ENCODE measurements at places on chromosomes 2 and 18.

DNA sequence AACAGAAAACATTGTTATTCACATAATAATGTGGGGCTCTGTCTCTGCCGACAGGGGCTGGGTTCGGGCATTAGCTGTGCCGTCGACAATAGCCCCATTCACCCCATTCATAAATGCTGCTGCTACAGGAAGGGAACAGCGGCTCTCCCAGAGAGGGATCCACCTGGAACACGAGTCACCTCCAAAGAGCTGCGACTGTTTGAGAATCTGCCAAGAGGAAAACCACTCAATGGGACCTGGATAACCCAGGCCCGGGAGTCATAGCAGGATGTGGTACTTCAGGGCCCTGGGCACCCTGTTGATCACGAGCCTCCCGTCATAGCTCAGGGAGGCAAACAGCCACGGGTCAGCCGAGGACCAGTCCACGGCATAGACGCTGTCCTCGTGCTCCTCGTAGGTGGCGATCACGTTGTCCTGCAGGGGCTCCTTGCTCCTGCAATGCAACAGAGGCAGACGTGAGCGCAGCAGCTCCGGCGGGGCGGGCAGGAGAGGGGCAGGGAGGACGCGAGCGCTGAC is 188.5 kb downstream of the EIPR1 start:
- DNase-seq, result no peak

GRCh38 chr2:202418027-202418426 is 41.9 kb downstream of the BMPR2 start:
- DNase-seq, result no peak

DNA sequence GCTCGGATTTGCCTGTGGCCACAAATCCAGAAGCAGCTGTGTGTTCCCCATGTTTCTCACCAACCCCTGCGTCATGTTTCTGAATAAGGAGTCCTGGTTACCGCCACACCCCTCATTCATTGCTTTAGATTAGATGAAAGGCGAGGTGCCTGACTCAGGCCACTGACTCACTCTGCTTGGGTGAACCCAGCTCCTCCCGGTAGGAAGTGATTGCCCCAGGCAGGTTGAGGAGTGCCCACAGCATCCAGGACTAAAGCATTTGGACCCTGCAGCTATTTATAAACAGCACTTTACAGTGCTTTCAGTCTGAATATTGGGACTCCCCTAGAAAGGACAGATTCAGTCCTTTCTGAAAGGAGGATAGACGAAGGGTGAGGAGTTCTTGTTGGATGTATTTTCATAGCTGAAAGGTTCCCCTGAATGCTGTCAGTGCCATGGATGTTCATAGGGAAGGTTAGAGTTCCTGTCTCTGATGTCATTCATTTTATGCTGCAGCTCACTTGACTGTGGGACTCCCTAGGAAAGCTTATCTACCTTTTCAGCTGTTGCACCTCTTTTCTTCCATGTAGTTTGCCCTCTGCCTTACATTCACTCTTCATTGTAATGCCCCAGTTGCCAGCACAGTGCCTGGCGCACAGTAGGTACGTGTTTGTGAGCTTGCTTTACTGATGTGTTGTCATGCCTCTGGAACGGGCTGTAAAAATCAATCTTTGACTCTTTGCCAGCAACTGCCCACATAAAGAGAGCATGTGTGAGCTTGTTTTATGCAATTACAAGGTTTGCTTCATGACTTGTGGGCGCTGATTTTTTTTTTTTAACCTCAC is 14.9 kb downstream of the ITGA6 start:
- no peak for DNase-seq

- no peak for DNase-seq
These were observed 44.5 kb downstream of the SH3BP4 start for GRCh38 chr2:234996069-234996940.

GRCh38 chr2:168180914-168181313 is 66.5 kb downstream of the STK39 start:
- DNase-seq, result no peak

GRCh38 chr2:134320930-134321329 is 67.1 kb downstream of the MGAT5 start:
- DNase-seq, result no peak

- DNase-seq, result no peak
These were observed 9.6 kb downstream of the SERPINB8 start for GRCh38 chr18:63979409-63979920.

- DNase-seq, result no peak
These were observed 27.2 kb downstream of the KIF1A start for GRCh38 chr2:240792629-240793312.

Measured in coronary artery (tissue), 2 donors.